ENCODE measurements at places on chromosomes 12 and 14.

- DNase-seq = no peak
These were observed 11.0 kb downstream of the HNRNPC start for GRCh38 chr14:21258005-21258888.

DNA sequence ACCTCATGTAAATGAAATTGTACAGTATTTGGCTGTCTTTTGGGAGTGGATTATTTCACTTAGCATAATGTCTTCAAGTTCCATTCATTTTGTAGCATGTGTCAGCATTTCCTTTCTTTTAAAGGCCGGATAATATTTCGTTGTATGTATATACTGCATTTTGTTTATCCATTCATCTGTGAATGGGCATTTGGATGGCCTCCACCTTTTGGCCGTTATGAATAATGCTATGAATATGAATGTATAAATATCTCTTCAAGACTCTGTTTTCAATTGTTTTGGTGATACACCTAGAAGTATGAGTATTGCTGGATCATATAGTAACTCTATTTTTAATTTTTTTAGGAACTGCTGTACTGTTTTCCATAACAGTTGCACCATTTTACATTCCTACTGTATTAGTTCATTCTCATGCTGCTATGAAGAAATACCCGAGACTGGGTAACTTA is 164.9 kb downstream of the DYRK2 start:
- no peak for DNase-seq

DNA sequence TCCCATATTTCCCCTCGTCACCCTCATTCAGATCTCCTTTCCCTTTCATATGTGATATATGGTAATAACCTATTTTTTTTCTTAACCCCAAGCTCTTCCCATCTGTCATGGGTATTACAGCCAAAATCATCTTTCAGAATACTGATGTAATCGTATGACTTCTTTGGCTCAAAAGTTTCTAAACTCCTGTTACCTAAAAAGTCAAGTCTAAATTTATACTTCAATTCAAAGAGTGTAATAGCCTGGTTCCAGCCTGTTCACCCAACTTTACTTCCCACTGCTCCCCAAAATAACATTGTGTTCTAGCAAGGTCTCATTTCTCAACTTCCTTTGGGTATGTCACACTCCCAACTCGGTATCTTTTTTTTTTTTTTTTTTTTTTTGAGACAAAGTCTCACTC is 48.5 kb downstream of the TBK1 start:
- DNase-seq = no peak

- DNase-seq = no peak
These were observed 417 bp downstream of the GLS2 start for GRCh38 chr12:56487448-56488040.

- DNase-seq = no peak
These were observed 17.2 kb upstream of the GSC start for GRCh38 chr14:94787092-94787491.

DNA sequence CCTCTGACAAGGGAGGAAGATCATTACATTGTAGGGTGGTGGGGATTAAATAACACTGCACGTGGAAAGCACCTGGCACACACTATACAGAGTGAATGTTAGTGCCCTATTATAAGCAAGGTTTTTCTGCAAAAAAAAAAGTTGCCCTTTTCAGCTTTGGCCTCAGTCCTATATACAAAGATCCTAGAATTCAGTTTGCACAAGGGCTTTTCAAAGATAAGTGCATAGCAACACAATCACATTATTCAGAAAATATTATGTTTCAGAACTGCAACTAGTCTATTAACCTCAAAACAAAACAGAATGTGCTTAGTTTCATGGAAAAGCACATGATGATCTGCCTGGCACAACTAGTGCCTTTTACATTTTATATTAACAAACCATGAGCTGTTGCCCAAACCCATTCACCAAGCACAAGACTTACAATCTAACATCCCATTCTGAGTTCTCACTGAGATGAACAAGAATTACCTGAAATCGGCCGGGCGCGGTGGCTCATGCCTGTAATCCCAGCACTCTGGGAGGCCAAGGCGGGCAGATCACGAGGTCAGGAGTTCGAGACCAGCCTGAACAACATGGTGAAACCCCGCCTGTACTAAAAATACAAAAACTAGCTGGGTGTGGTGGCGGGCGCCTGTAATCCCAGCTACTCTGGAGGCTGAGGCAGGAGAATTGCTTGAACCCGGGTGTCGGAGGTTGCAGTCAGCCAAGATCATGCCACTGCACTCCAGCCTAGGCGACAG is 1.8 kb downstream of the TM7SF3 start:
- no peak for DNase-seq

GRCh38 chr12:108966378-108967151 is 54.3 kb downstream of the SVOP start:
- DNase-seq = no peak

DNA sequence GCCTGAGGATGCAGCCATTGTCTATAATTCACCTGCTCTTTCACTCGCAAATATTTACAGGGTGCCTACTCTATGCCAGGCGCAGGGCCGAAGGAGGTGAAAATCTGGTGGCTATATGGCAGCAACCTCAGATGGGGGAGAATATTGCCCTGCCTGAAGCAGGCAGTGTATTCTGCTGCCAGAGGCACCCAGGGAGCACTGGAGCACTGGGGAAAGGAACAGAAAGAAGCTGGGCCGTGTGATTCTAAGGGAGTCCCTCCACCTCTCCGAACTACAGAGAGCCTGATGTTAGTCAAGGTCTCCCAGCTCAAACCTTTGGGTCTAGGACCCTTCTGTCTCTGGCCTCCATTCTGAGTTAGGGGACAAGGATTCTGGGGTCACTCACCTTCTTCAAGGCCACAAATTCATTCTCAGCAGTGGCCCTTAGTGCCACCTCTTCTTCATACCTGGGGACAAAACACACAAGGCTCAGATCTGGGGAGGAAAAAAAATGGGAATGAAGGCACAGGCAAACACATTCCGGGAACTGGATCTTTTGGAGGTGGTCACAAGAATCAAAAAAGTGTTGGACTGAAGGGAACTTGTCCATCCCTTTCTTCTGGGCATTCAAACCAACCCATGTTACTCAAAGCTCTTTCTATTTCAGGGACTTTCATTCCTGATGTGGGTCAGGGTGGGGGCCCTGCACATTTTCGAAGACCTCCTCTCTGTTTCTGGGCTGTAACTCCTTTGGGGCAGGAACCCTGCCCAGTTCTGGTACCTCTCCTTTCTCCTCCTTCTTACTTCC is 19.3 kb upstream of the KRT86 start:
- DNase-seq = no peak

DNA sequence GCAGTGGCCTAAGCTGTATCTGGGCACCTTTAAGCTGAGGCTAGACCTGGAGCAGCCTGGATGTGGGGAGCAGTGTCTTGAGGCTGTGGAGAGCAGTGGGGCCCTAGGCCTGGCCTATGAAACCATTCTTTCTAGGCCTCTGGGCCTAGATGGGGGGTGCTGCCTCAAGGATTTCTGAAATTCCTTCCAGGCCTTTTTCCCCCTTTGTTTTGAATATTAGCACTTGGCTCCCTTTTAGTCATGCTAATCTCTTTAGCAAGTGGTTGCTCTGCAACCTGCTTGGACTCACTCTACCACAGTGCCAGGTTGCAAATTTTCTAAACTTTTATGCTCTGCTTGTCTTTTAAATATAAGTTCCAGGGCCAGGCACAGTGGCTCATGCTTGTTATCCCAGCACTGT is 41.6 kb upstream of the RFX4 start:
- no peak for DNase-seq

All from iPS DF 19.7 (cell line).